ENCODE measurements at places on chromosomes 2 and 18.

DNA sequence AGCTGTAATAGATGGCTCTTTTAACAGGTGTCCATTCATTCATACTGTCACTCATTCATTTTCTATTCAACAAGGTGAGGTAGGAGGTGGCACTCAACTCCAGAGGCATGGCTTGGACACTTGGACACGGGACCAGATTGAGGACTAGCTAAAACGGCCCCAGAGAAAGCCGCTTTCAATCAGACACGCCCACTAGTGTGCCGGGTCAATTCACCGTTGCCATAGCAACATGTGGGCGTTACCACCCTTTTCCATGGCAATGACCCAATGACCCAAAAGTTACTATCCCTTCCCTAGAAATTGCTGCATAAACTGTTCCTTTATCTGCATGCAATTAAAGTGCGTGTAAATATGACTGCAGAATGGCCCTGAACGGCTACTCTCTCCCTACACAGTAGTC, 49.2 kb upstream of the LGALSL start:
- DNase-seq, result peak; percentile 58

DNA sequence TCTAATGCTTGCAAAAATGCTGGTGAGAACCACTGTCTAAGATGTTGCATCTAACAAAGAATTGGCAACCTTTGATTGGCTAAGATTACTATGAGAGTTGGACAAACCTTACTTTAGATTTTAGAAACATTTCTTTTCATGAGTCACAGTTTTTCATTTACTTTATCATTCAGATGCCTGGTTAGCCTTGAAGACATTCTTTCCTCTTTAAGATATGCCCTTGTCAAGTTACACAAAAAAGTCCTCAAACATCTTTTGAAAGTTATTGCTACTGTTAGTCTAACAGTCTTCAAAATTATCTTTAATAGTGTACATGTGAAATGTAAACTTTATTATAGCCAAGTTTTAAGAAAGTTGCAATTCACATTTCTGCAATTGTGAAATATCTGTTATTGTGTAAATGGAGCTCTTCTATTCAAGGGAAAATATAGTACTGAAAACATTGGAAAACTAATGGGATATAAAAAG, 276.3 kb downstream of the RND3 start:
- DNase-seq, result no peak

DNA sequence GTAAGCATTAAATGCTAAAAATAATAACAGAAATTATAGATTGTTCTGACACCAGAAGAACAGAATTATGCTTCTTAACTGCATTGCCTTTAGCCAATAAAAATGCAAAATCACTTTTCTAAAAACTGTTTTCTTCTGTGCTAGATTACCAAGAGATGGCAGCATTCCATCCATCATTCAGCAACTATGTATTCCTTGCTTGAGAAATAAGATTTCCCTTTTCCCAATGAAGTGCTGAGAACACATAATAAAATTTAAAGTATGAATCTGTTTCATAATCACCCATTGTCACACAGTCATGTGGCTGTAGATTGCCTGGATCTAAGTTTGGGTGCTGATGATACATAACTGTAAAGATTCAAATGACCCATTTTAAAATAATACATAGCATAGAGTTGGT, 504.2 kb downstream of the TDRD15 start:
- DNase-seq, result peak; percentile 75

GRCh38 chr2:241103176-241103595, 1.1 kb upstream of the MTERF4 start:
- DNase-seq, result no peak

DNA sequence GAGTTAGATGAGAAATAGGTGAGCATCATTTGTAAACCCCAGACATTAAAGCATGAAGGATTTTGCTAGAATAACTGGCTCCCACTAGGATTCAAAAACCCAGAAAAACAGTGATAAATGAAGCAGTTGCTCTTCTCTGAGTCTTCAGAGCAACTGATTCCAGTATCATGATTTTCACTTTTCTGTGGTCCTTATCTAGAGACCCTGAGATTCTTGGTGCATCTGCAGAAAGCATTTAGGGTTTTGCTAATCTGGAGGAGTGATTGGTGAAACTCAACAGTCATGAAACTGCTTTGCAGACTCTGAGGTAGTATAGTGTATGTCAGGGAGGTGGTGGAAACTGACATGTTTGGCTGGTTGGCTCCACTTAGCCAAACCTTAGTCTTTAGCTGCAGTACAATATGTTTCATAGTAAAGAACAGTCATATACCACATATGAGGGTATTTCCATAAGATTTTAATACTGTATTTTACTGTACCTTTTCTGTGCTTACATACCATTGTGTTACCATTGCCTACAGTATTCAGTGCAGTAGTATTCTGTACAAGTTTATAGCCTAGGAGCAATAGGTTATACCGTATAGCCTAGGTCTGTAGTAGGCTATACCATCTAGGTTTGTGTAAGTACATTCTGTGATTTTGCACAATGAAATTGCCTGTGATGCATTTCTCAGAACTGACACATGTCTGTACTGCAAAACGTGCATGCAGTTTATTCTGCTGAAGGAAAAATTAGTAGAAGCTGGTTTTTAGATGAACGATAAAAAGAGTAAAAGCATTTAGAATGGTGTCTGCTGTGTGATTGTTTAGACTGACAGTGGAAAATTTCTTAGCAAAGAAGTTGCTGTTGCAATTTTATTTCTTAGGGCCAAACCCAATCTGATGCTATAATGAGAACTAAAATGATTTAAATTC, 23.8 kb downstream of the EML4 start:
- no peak for DNase-seq

DNA sequence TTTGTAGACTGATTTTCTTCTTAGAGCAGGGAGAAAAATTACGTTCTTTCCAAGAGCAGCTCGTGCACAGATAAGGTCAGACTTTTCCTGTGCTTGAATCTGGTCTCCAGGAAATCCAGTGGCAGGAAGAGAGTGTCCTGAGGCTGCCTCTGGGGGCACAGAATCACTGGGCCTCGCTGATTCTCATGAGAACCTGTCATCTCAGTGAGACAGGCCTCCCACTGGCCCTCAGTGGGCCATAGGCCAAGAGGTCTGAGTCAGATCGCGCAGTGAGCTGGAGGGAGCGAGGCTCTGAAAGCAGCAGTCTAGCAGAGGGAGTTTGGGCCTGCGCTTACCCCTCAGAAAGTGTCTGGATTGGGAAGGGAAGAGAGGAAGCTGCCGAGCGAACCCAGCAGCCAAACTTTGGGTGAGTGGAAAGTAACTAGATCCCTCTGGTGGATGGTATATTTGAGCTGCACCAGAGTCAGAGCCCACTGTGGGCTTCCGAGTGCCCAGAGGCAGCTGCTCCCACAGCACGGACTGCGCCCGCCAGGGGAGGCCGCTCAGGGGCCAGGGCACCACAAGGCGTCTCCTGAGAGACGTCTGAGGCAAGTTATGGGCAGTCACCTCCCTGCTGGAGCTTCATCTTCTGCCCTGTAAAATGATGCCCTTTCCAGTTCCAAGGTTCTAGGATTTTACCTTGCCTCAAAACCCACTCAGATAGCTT, 8.2 kb downstream of the GDF7 start:
- DNase-seq, result no peak

GRCh38 chr2:15378148-15378908, 182.8 kb downstream of the NBAS start:
- DNase-seq, result no peak

- DNase-seq, result no peak
Measured at GRCh38 chr18:27983780-27984179, 193.2 kb downstream of the CDH2 start.

GRCh38 chr2:190526105-190526750, 8.3 kb downstream of the NEMP2 start:
- DNase-seq, result no peak

- DNase-seq, result no peak
Measured at GRCh38 chr2:18046558-18047212, 168.2 kb downstream of the KCNS3 start.

- no peak for DNase-seq
Measured at GRCh38 chr18:45166836-45167551, 448.3 kb upstream of the SLC14A2 start.

GRCh38 chr2:68352651-68353391, 12.3 kb upstream of the PLEK start:
- no peak for DNase-seq

GRCh38 chr2:66649006-66649405, 214.1 kb downstream of the MEIS1 start:
- DNase-seq, result no peak

GRCh38 chr18:45526114-45526841, 89.0 kb upstream of the SLC14A2 start:
- peak; percentile 80 for DNase-seq

DNA sequence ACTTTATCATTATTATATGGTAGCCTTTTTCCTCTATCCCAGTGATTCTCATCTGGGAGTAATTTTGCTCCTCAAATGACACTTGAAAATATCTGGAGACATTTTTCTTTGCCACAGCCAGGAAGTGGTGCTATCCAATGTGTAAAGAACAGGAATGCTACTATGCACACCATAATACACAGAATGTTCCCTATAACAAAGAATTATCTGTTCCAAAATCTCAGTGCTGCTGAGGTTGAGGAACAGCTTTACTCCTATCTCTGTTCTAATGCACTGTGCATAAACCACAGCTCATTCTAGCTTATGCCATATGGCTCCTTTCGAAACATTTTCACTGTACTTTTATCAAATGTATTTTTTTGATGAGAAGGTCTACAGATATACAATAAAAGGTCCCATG, 1231.2 kb upstream of the CELF4 start:
- DNase-seq, result no peak

GRCh38 chr2:45647986-45648520, 3.4 kb upstream of the PRKCE start:
- DNase-seq, result no peak

GRCh38 chr2:165720511-165720910, 73.5 kb downstream of the GALNT3 start:
- DNase-seq, result no peak

GRCh38 chr2:235575904-235576303, 82.1 kb downstream of the AGAP1 start:
- no peak for DNase-seq

- no peak for DNase-seq
Measured at GRCh38 chr2:240457223-240458043, 22.0 kb downstream of the GPC1 start.

GRCh38 chr2:27752551-27753237, 18.8 kb upstream of the MRPL33 start:
- no peak for DNase-seq

DNA sequence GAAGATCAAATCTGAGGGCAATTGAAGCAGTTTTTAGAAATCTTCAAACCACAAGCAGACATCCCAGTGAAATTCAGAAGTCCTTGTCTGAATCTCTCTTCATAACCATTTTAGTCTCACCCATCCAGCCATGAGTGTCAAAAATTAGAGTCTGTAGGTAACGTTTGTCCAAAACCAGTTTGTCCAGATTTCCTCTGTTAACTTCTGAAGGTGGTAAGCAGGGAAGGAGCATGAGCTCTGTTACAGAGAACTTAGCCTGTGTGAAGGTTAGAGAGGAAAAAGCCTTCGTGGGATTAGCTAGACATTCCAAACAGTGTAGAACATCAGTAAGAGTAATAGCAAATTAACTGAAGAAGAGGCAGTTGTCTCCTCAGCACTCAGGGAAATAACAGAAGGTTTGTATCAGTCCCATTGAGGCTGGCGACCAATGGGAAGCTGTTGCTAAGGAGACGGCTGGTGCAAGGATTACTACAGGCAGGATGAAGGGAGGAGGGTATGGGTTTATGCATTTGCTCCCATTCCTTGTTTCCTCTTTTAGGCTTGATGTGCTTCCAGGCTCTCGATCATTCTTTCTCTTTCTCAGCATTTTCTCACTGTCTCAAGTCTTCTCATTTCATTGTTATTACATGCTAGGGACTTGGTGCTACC, 8.7 kb upstream of the GPR155 start:
- DNase-seq, result peak; percentile 59

GRCh38 chr2:217283460-217283859, 423.6 kb upstream of the TNP1 start:
- no peak for DNase-seq

DNA sequence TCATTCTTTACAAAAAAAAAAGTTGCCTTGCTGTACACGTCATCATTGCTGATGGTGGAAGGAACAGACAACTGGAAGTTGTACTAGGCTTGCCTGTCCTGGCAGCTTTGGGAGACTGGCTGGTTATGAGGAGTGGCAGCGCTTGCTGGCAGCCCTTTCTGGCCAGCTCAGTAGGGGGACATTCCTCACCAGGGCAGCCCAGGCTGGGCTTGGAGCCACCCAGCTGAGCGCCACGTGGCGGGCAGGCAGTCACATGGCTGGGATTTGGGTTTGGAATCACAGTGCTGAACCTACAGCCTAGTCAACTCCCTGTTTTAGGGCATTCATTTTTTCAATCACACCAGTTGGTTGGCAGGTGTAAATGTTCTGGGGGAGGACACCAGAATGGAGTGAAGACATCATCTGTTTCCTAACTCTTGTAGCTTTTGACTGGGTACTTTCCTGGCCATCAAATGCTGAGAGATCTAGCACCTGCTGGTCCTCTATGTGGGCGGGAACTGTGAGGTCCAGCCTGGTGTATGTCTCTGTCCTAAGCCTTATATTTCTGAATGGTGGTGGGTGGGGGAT, 139.3 kb downstream of the SETBP1 start:
- no peak for DNase-seq

GRCh38 chr2:3535794-3536681, 16.7 kb upstream of the ADI1 start:
- peak; percentile 8 for DNase-seq

GRCh38 chr2:200193791-200194190, 112.7 kb upstream of the SPATS2L start:
- no peak for DNase-seq

DNA sequence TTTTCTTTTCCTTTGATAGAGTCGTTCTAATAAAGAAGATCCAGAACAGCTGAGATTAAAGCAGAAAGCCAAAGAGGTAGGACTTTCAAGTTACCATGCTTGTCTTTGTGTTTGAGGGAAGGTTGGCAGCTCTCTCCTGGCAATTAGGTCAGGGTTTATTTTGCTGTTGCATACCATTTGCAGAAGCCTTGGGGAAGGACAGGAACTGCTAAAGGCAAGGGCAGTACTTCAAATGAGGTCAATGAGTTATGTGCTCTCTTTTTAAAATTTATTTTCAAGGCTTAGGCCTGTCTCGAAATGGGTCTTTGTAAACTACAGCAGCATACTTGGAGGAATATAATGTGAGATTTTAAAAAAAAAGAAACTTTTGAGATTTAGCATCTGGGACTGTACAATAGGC, 108.9 kb downstream of the TAF4B start:
- DNase-seq, result peak; percentile 22

GRCh38 chr2:197786010-197786877, 1.1 kb upstream of the BOLL start:
- no peak for DNase-seq

DNA sequence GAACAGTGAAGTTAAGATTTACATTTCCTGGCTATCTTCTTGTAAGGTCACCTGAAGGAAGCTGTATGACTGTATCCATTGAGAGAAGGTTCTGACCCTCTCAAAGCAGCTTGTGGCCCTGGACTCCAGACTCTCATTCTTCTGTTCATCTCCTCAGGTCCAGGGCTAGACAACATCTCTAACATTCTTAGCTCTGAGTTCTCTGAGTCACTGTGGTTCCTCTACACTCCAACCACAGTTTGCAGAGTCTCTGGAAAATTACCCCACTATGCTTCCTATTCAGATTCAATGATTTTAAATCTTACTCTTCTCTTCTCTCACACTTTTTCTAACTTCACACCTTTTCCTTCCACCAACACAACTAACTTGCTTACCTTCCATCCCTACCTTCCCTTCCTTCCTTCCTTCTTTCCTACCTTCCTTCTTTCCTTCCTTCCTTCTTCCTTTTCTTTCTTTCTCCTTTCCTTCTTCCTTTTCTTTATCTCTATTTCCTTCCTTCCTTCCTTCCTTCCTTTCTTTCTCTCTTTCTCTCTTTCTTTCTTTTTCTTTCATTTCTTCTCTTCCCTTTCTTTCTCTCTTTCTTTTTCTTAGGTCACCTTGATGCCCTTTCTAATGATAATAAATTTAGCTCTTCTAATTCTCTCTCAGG, 824.3 kb upstream of the ZEB2 start:
- DNase-seq, result no peak

Data from spinal cord (tissue), 10 donors.